ENCODE measurements at places on chromosomes 2 and 18.
A peak's percentile ranks its signal among the peaks of the same experiment; 100 is the strongest.

DNA sequence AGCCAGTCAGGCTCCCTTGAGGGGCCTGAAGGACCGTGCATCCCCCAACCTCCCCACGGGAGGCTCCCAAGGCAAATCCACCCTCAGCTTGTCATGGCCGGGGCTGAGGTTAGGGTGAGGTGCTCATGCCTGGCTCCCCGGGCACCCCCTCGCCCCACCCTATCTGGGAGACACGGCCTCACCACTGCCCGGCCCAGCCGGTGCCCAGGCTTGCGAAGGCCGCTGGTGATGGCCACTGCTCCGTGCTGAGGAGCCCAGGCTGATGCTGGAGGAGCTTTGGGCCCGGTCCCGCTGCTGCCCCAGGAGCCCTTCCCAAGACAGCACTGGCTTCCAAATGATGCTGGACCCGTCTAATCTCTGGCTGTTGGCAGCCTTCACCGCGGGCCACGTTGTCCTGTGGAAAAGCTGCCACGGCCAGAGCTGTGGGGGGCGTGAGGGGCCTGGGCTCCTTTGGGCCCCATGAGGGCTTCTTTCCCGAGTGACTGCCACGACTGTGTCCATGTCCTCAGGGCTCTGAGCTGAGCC, 135.7 kb upstream of the CTDP1 start:
- no peak for DNase-seq

- peak; percentile 42 for DNase-seq
These were observed 447.3 kb downstream of the XIRP2 start for GRCh38 chr2:167335541-167335992.

DNA sequence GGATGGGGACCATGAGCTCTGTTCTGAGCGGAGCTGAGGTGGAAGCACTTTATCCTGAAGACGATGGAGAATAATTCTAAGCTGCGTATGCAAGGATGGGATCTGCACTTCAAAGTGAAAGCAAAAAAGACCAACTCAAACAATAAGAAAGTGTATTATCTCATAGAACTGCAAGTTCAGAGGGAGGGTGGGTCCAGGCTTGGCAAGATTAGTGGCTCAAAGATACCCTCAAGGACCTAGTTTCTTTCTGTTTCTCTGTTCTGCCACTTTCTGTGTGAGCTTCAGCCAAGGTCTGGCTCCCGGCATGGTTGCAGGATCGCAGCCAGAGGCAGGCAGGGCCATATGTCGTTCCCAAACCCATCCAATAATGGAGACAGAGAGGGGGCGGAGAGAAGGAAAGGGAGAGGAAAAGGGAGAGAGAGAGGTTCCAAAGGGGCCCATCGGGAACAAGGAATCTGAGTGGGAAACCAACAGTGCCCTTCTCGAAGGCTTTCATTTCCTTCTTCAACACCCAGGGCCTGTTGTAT, 169.2 kb upstream of the NCK2 start:
- no peak for DNase-seq

DNA sequence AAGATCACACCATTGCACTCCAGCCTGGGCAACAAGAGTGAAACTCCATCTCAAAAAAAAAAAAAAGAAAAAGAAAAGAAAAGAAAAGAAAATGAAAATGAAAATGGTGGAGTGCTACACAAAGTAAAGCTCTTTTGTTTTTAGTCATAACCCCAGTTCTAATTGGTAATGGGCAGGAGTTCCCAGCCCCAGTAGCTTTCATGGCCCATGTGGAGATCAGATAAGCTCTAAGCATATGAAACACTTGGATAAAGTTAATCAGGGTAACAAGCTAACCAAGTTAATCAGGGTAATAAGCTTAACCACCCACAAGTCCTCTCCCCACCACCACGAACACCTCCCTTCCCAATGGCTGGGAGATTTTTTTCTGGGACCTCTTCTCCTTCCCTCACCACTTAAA, 240.8 kb downstream of the BCL11A start:
- no peak for DNase-seq

GRCh38 chr2:238456449-238456848, 29.7 kb downstream of the ASB1 start:
- no peak for DNase-seq

DNA sequence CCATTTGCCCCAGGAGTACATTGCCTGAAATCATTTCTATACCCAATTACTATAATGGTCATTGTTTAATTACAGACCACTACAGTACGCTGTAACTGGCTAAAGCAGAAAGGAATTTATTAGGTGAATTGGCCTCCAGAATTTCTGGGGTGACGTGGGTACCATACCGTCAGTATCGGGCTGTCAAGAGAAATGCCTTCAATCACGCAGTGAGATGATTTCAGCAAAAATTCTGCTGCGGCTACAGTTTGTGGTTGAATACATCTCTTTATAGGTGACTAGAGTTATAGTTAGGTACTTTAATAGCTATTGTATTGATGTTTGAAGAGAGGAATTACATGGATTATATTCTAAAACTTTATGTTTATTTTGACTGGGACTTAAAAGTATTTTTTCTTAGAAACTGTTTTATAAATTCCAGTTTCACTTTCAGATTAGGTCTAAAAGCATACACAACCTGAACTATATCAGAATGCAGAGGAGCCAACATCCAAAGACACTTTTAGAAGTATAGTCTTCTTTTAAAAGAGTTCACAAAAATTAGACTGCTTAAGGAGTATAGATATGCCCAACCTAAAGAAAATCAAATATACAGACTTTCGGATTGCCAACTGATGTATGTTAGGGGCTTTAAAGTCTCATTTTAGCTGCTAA, 128.4 kb downstream of the TTC27 start:
- no peak for DNase-seq
